ENCODE measurements at places on chromosomes 7 and 10.
A peak's percentile ranks its signal among the peaks of the same experiment; 100 is the strongest.

- no peak for DNase-seq
Measured at GRCh38 chr7:92057375-92057774, 76.9 kb downstream of the CYP51A1 start.

- peak; percentile 80 for DNase-seq
Measured at GRCh38 chr10:100998991-100999741, 442 bp upstream of the LZTS2 start.

DNA sequence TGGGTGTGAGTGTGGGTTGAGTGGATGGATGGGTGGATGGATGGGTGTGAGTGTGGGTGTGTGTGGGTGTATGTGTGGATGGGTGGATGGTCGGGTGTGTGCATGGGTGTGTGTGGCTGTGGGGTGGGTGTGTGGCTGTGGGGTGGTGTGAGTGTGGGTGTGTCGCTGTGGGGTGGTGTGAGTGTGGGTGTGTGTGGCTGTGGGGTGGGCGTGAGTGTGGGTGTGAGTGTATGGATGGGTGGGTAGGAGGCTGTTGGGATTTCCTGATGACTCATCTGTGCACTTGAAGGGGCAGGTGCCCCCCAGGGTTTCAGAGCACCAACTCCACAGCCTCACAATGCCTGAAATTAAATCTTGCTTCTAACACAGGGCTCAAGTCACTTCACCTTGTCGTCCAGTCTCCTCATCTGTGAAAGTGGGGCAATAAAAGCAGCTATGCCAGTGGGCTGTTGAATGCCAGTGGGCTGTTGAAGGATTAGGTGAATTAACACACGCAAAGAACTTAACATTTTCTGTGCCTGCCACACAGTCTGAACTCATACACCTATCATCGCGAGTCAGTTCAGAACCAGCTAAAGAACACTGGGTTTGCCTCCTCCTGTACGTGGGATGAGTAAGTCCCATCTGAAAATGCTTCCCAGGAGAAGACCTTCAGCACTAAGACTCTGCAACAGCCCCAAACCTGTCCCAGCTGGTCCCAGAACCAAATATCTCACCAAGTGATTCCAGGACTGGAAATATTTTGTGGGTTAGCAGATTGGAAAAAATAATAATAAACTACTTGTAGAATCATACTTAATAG is 32.0 kb downstream of the SFMBT2 start:
- DNase-seq = no peak

DNA sequence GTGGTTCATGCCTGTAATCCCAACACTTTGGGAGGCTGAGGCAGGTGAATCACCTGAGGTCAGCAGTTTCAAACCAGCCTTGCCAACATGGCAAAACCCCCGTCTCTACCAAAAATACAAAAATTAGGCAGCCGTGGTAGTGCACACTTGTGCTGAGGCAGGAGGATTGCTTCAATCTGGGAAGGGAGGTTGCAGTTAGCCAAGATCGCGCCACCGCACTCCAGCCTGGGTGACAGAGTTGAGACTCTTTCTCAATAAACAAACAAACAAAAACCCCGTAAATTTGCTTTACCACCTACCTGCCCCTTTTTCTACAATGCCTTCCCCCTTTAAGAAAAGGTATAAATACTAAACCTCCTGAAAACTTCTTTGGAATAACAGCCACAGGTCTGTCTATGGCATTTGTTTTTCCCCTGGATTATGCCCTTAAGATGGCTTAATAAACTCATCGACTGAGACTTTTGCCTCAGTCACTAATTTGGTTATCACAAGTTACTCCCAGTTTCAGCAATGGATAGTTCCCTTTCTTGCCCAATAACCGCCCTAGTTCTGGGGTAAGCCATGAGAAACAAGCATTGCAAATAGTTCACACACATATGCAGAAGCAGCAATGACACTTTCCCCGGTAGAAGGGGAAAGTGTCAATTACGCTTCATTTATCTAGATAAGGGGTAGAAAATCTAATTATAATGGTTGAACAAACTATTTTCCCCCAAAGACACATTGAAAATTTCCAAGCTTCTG is 52.8 kb upstream of the SVIL start:
- no peak for DNase-seq

- DNase-seq = no peak
Measured at GRCh38 chr10:33712825-33713224, 378.4 kb upstream of the NRP1 start.

DNA sequence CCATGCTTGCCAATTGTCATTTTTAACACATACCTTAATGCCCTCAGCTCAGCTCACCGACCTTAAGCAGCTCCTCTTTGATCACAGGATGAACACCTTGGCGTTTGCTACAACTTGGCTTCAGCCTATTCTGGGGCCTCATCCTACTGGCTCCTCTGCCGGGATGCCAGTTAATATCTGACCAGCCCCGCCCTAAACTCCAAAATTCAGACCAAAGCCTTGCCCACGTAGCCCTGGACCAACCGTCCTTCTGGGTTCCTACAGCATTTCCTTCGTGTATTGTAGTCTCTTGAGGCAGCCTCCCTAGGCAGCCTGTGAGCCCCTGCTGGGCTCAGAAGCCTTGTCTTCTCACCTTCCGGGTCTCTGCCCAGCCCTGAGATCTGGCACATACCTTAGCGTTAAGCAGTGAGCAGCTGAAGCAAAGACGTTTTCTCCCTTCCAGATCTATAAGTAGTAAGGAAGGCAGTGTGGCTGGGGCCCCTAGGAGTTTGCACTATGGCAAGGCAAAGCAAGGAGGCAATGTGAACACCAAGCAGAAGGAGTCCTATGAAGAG is 836 bp downstream of the ENO4 start:
- no peak for DNase-seq

GRCh38 chr10:74651565-74651964 is 174.8 kb upstream of the KAT6B start:
- DNase-seq = no peak

- no peak for DNase-seq
Measured at GRCh38 chr7:135704698-135705097, 23.3 kb downstream of the SLC13A4 start.

DNA sequence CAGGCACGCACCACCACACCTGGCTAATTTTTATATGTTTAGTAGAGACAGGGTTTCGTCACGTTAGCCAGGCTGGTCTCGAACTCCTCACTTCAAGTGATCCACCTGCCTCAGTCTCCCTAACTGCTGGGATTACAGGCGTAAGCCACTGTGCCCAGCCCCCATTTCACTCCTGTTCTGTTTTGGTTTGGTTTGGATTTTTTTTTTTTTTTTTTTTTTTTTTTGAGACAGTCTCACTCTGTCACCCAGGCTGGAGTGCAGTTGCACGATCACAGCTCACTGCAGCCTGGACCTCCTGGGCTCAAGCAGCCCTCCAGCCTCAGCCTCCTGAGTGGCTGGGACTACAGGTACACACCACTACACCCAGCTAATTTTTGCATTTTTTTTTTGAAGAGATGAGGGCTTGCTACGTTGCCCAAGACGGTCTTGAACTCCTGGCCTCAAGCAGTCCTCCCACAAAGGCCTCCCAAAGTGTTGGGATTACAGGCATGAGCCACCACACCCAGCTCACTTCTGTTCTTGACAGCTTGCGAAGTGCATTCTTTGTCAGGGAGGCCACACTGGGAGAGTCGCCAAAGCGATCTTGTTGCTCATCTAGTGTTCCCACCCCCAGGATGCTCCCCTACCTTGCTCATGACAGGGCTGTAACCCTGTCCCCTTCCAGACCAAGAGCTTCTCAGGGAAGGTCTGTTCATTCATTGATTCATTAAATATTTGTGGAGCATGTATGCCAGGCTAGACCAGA is 229.1 kb downstream of the CUX1 start:
- DNase-seq = no peak

- DNase-seq = no peak
Measured at GRCh38 chr7:95478272-95479037, 7.3 kb upstream of the ASB4 start.

GRCh38 chr10:124181656-124182055 is 88.3 kb upstream of the CHST15 start:
- DNase-seq = no peak

GRCh38 chr10:127234306-127234800 is 38.0 kb upstream of the INSYN2A start:
- DNase-seq = no peak

DNA sequence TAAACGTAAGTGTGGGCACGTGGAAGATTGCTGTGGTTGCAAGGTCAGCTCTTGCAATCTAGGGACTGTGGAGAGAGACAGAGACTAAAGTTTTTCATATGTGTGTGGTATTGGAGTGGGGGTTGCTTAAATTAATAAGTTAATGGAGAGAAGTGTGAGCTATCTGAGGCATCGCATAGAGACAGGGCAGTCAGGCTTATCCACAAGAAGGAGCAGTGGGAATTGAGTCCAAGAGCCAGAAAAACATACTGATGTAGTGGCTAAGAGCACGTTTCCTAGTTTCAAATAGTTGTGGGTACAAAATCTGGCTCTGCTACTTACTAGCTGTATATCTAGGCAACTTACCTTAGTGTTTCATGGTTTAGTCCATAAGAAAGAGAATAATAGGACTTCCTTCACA is 65.8 kb downstream of the SORCS3 start:
- no peak for DNase-seq

- DNase-seq = no peak
Measured at GRCh38 chr10:88883448-88883809, 3.4 kb downstream of the STAMBPL1 start.

DNA sequence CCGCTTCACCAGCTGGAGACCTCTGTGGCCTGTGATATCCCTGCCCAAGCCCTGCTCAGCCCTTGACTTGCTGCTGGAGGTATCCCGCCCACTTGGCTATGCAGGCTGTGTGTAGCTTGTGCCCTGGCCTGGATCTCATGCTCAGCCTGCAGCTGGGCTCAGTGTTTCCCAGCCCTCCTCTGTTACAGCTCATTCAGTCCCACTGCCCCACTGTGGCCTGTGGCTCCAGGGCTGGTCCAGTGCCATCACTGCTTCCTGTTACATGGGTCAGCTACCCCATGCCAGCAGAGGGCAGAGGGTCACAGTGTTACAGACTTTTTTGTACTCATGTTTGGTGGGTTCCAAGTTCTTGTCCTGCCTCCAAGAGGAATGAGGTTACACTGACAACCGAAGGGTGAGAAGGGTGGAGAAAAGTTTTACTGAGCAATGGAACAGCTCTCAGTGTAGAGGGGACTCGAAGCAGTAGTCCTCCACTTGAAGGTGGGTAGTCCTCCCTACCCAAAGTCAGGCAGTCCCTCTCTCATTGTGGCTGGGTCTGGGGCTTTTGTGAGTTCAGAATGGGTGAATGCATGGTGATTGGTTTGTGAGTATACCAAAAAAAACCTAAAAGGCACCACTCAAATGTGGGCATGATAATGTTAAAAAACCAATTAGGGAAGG is 100.4 kb downstream of the ANKRD7 start:
- no peak for DNase-seq

DNA sequence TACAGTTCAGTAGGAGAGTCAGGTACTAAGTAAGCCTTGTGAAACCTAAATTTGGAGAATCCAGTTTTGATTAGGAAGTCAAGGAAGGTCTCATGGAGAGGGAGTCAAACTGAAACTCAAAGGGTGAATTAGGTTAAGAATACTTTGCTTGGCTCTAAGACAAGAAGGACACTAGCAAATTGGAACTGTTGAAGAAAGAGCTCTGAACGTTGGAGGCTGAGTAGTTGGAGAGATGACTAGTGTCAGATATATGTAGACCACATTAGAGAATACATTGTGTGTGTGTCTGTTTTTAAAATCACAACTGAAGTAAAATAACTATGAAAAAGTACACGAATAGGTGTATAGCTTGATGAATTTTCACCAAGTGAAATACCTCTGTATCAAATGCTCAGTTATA is 6.3 kb downstream of the VPS26A start:
- DNase-seq = no peak

- no peak for DNase-seq
Measured at GRCh38 chr7:26440233-26441001, 148.8 kb downstream of the SNX10 start.

DNA sequence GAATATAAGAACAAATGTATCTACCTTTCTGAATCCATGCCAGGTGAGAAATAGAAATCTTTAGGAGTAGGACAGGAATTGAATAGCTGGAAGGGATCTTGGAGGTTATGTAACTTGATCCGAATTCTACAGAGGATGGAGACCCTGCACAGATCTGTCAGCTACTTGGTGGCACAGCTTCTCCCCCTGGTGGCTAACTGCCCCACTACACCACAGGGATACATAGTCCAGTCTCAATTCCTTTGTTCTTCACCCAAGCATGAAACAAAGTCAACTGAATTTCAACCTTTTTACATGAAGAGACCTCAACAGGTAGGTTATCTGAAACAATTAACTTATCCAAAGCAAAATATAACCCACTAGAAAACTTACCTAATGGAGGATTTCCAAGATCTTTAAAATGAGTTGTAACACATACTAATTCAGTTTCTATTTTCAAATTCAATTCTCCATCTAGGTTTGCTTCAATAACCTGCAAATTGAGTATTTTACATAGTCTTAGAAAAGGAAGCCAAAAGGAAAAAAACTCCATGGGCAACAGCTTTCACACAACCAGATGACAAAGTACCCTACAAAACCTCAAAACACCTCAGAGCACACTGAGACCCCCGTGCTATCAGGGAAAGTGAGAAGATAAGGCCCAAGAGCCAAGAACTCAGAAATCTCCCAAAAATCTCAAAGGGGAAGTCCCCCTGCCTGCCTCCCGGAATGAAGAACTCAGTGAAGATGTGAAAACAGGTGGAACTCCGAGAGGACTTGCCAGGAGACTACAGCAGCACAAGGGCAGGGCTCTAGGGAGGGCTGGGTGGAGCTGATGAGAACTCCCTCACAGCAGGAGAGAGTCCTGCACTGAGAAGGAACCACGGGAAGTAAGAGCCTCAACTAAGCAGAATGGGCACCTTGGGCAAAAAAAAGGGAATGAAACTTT is 10.3 kb downstream of the HUS1 start:
- DNase-seq = peak; percentile 23

- no peak for DNase-seq
Measured at GRCh38 chr7:80145780-80146422, 11.3 kb downstream of the GNAI1 start.

- no peak for DNase-seq
Measured at GRCh38 chr7:143900230-143900766, 1.7 kb downstream of the TCAF1 start.

DNA sequence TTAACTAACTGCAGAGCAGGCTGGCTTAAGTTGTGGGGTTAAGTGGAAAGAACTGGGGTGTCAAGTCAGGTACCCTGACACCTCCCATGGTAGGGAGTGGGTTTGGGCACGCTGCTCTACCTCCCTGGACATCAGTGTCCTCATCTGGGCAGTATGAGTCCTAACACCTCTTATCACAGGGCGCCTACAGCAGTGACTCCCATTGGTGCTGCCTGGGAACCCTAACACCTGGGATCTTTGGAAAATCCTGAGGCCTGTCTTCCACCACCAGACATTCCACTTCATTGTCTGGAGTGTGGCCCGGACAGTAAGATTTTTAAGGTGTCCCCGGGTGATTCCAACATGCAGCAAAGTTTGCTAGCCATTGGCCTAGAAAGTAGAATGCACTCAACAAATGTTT is 239.1 kb downstream of the SKAP2 start:
- no peak for DNase-seq

Data from T-helper 2 cell treated with Interferon-gamma antibody and Interleukin-4, amounts not matched to agents 5 μg/mL and 100 μg/mL, for 36 hours (primary cell).